ENCODE measurements at places on chromosomes 1 and 21.

DNA sequence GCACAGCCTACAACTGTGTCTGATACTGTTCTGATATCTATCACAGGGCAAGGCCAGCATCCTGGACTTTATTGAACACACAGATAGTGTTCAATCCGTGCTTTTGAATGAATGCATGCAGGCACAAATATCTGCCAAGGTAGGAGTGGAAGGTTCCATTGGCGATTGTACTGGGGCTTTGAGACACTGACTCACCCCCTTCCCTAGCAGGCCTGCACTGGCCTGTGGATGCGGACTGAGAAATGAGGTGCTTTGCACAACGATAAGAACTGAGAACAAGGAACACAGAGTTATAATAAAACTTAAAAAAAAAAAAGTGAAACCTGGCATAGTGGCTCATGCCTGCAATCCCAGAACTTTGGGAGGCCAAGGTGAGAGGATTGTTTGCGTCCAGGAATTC, 62.4 kb upstream of the NGF start:
- no peak for DNase-seq

GRCh38 chr1:64315402-64315801, 112.0 kb downstream of the UBE2U start:
- DNase-seq = no peak

- DNase-seq = no peak
Measured at GRCh38 chr1:41811051-41811795, 107.5 kb downstream of the HIVEP3 start.

GRCh38 chr1:171206204-171206977, 21.3 kb downstream of the FMO2 start:
- no peak for DNase-seq

GRCh38 chr1:167791281-167792187, 69.8 kb downstream of the MPZL1 start:
- DNase-seq = no peak

DNA sequence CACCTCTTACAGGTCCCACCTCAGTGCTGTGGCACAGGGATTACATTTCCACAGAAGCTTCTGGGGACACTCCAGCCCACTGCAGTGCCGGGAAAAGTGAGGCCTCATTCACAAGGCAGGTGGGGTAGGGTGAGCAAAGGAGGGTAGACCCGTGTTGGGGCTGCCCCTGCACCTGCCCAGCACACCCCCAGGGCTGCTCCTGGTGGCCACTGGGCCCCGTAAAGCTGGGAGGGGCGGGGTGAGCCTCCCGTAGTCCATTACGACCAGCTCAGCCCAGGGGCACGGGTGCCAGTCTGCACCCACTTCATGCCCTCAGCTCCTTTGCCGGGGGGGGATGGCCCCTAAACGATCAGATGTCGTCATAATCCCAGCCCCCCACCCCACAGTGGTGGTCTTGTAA, 39.5 kb downstream of the AJAP1 start:
- no peak for DNase-seq

GRCh38 chr1:70364439-70364838, 9.9 kb upstream of the ANKRD13C start:
- no peak for DNase-seq

GRCh38 chr1:6495041-6495441, 3.6 kb upstream of the PLEKHG5 start:
- no peak for DNase-seq

DNA sequence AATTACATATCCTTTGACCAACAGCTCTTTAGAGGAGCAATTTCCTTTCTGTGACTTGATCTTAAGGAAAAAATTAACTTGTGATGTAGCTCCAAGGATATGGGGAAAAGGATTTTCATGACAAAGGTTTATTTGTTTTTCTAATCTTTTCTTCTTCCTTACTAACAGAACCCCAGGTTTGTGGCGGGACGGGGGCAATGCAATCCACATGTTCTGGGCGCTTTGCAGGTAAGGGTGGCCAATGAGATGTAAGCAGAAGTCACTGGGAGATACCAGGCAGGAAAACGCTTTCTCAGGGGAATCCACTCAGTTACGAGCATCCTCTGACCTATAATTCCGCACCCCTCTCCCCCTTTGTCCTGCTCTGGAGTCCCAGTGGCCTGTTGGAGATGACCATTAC, 122.0 kb downstream of the MRPS6 start:
- no peak for DNase-seq

- DNase-seq = no peak
Measured at GRCh38 chr1:39331647-39332046, 127.2 kb downstream of the MACF1 start.

GRCh38 chr1:208681878-208682663, 437.9 kb upstream of the PLXNA2 start:
- no peak for DNase-seq

- no peak for DNase-seq
Measured at GRCh38 chr1:204480515-204480914, 14.1 kb downstream of the PIK3C2B start.

GRCh38 chr1:16178596-16179497, 23.0 kb upstream of the EPHA2 start:
- no peak for DNase-seq

DNA sequence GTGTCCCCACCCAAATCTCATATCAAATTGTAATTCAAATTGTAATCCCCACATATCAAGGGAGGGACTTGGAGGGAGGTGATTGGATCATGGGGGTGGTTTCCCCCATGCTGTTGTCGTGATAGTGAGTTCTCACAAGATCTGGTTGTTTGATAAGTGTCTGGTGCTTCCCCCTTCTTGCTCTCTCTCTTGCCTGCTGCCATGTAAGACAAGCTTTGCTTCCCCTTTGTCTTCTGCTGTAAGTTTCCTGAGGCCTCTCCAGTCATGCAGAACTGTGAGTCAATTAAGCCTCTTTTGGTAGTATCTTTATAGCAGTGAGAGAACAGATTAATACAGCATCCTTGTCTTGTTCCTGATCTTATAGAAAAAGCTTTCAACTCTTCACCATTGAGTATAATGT, 6.5 kb upstream of the LRRC39 start:
- no peak for DNase-seq

Data from activated CD8-positive, alpha-beta memory T cell treated with anti-CD3 and anti-CD28 coated beads for 48 hours (primary cell).